Fibroblast of the aortic adventitia (primary cell): ENCODE measurements at places on chromosomes 2 and 18. TPM values are rescaled to one million over a fixed set of nuclear protein-coding genes. Genes with fewer than 3 reads are reported as not detected.

IL1R1 gene
- total RNA-seq: 150 and 152 TPM in 2 replicates

KLHL14 gene
- total RNA-seq: not detected in 2 replicates

CTAGE1 gene
- not detected in 2 replicates for total RNA-seq

OTOS gene
- total RNA-seq: not detected in 2 replicates

RPIA gene
- 7.6 and 24.1 TPM in 2 replicates for total RNA-seq

ALMS1 gene
- 15.0 and 28.2 TPM in 2 replicates for total RNA-seq

LAMA1 gene
- total RNA-seq: 3.5 and 30.1 TPM in 2 replicates

FAP gene
- 150 and 228 TPM in 2 replicates for total RNA-seq

RAB6C gene
- total RNA-seq: not detected in 2 replicates

GAL3ST2 gene
- 0.25 TPM in 1 of 2 replicates, not detected in the other for total RNA-seq

ALLC gene
- total RNA-seq: not detected in 2 replicates

SCN2A gene
- 16.7 and 18.5 TPM in 2 replicates for total RNA-seq

NYAP2 gene
- total RNA-seq: not detected in 2 replicates

GPR75 gene
- 0.25 and 2.4 TPM in 2 replicates for total RNA-seq

CARF gene
- 14.0 and 14.2 TPM in 2 replicates for total RNA-seq

POTEC gene
- under 0.01 TPM in 1 of 2 replicates, not detected in the other for total RNA-seq

TSPYL6 gene
- total RNA-seq: 0.25 TPM in 1 of 2 replicates, not detected in the other

TXNDC9 gene
- total RNA-seq: 51.8 and 88.0 TPM in 2 replicates

SNED1 gene
- 77.5 and 105 TPM in 2 replicates for total RNA-seq

CD302 gene
- 23.0 and 33.0 TPM in 2 replicates for total RNA-seq

DNAJC10 gene
- 184 and 413 TPM in 2 replicates for total RNA-seq

CD226 gene
- total RNA-seq: 0.08 and 0.99 TPM in 2 replicates
